ENCODE measurements at places on chromosomes 3 and 15. TPM values are rescaled to one million over a fixed set of nuclear protein-coding genes. Genes with fewer than 3 reads are reported as not detected.

- DNase-seq, result no peak
These were observed 170.4 kb downstream of the KLHL25 start for GRCh38 chr15:85624291-85624801.

LINS1 gene
- 16.1 TPM for total RNA-seq

DNA sequence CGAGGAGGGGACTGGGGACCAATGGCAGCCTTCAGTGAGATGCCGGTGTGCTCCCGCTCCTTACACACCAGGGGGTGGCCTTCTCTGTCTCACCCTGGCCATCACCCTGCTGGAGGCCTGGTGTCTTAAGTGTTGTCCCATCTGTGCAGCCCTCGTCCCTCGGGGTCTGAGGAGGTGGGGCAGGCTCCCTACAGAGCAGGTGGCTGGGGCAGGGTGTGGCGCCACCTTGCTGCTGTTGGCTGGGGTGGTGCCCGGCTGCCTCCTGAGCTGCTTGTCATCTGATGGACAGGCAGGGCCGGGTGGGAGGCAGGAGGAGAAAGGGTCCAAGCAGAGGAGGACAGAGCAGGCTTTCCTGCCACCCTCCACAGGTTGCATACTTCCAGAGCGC is 25.9 kb downstream of the PTPN23 start:
- DNase-seq, result no peak

LSAMP gene
- total RNA-seq, result not detected

GRCh38 chr15:73799466-73799865 is 46.3 kb upstream of the INSYN1 start:
- no peak for DNase-seq

GRCh38 chr15:72313448-72313840 is 6.5 kb downstream of the CELF6 start:
- no peak for DNase-seq

DNA sequence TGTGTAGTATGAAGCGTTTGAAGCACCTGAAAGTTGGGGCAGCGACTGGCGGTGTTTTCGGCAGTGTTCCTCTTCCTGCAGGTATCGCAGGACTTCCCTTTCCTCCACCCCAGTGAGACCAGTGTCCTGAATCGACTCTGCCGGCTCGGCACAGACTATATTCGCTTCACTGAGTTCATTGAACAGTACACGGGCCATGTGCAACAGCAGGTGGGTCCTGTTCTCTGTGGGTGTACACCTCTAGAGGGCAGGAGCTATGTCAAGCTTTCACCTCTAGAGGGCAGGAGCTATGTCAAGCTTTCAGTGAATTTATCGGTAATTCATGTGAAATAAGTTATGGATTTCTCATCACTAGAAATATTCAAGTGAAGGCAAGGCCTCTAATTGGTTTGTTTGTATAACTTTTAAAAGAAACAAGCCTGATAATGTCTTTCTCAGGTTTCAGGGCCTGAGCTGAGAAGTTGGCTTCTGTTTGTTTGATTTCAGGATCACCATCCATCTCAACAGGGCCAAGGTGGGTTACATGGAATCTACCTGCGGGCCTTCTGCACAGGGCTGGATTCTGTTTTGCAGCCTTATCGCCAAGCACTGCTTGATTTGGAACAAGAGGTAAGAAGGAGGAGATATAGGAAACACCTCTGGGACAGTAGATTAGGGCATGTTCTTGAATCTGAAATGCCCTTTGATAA is 5.3 kb downstream of the TUBGCP4 start:
- DNase-seq, result no peak

GRCh38 chr3:176911579-176911978 is 285.7 kb downstream of the TBL1XR1 start:
- DNase-seq, result no peak

DNA sequence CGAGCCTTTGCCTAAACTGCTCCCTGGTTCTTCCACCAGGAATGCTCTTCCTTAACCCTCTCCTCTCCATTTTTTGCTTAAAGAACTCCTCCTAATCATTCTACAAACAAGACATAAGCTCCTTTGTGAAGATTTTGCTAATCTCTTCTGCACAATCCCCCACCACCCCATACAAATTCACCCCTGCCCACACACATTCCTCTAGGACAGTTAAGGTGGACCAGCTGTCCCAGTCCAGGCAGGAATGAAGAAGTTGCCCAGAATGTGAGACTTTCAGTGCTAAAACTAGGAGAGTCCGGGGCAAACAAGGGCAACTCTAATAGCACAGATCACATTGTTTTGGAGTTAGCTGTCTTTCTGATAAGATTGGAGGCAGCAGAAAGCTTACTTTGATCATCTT is 13.9 kb upstream of the FAM174B start:
- no peak for DNase-seq

SLCO2A1 gene
- not detected for total RNA-seq

GRCh38 chr15:45719490-45719889 is 84.7 kb downstream of the SQOR start:
- no peak for DNase-seq

ALPK3 gene
- total RNA-seq, result not detected

MOBP gene
- total RNA-seq, result not detected

ST8SIA2 gene
- total RNA-seq, result not detected

LRRK1 gene
- total RNA-seq, result 9.2 TPM

GRCh38 chr15:97893967-97894366 is 66.5 kb upstream of the ARRDC4 start:
- no peak for DNase-seq

GRCh38 chr3:72678867-72679266 is 169.4 kb downstream of the SHQ1 start:
- peak; percentile 28 for DNase-seq

MELTF gene
- total RNA-seq, result 53.6 TPM

HAUS2 gene
- 25.0 TPM for total RNA-seq

GRCh38 chr3:101203411-101203810 is 117.0 kb downstream of the IMPG2 start:
- no peak for DNase-seq

ARPP19 gene
- total RNA-seq, result 44.3 TPM

DNA sequence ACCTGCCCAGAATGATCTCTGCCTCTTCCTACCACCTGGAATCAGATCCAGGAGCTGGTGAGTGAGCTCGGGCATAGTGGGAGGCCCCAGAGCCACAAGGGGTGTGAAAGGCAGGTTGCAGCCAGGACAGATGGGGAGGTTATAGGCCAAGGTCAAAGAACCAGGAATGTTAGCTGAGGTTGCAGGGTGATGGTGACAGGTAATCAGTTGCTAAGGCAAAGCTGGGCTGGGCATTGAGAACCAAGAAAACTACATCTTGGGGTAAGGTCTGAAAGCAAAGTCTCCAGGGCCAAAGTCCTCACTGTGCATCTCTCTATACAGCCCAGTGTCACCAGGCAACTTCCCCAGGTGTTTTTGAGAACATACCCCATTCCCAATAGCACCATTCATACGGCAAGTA is 38.4 kb upstream of the SLC6A11 start:
- no peak for DNase-seq

- no peak for DNase-seq
These were observed 31.1 kb downstream of the FAH start for GRCh38 chr15:80183886-80184285.

C3orf85 gene
- total RNA-seq, result not detected

- no peak for DNase-seq
These were observed 253.8 kb upstream of the COL8A1 start for GRCh38 chr3:99384596-99384995.

DNA sequence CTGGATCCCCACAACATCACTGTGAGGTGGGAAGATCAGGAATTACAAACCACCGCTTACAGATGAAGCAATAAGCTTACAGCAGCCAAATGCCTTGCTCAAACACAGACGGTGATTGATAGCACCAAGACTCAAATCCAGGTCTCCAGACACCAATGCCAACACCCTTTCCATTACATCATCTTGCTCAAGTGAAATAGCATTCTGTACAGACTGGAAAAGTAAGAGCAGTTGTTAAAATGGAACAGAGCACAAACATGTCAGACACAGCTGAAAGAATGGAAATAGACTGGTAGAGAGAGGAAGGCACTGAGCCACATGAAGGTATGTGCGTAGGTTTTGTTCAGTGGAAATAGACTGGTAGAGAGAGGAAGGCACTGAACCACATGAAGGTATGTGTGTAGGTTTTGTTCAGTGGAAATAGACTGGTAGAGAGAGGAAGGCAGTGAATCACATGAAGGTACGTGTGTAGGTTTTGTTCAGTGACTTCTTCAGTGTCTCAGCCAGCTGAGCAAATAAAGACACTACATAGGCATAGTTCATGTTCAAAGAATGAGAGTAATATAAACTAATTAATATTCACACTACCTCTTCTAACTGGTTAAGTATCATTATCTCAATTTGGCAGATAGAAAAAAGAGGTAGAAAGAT is 15.6 kb downstream of the CLDN1 start:
- no peak for DNase-seq

DNA sequence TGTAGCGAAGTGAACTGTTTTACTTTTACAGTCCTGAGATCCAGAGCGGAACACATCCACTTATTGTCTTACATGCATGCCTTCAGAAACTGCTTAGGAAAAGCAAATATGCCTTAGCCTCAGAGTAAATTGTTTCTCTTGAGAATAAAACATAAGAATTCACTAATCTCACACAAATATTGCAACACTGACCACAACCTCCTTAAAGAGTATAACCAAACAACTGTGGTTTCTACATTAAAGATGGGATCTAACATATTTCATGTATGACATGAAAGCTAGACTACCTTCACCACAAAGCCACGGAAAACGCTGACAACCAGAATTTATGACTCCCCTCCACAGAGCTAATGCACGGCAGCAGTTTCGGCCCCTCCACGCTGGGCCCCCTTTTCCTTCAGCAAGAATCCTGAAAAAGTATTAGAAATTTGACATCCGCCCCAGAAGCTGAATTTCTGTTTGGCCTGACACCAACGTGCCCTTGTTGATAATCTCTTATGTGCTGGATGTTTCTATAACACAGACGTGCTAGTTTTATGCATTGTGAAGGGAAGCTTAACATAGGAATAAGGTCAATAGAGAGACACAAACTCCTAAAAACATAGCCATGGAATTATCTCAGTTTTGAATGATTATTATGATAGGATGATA is 84.6 kb downstream of the GREM1 start:
- DNase-seq, result no peak

DNA sequence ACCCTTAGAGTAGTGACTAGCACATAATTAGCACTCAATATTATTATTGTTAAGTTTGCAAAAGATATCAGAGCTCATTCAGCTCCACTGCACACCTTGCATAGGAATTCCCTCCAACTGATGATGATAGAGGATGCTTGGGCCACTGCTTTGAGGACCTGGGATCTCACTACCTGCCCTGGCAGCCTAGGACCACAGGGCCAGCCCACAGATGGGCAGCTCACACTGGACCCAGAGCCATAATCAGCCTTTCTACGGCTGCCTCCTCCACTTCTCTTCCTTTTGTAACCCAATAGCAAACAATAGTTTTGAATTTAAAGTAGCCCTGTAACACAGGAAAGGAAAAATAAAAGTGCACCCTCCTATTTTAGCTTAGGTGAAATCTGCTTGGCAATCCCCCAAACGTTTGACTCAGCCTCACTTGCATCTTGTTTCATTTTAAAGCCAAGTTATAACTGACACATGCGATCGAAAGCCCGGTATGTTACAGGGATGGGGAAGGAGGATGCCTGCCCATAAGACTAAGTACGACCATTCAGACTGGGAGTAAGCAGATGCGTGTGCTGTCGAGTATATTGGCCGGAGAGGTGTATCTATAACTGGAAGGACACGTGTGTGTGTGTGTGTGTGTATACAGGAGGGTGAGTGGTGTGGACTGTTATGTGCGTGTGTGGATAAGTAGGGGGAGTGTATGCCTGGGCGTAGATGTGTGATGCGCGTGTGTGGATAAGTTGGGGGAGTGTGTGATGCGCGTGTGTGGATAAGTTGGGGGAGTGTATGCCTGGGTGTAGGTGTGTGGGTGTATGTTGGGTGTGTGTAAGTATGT is 65.9 kb downstream of the CPN2 start:
- no peak for DNase-seq

CCR8 gene
- not detected for total RNA-seq

- peak; percentile 44 for DNase-seq
These were observed 190.7 kb upstream of the MCTP2 start for GRCh38 chr15:94040541-94041248.

MNS1 gene
- 1.1 TPM for total RNA-seq

DNA sequence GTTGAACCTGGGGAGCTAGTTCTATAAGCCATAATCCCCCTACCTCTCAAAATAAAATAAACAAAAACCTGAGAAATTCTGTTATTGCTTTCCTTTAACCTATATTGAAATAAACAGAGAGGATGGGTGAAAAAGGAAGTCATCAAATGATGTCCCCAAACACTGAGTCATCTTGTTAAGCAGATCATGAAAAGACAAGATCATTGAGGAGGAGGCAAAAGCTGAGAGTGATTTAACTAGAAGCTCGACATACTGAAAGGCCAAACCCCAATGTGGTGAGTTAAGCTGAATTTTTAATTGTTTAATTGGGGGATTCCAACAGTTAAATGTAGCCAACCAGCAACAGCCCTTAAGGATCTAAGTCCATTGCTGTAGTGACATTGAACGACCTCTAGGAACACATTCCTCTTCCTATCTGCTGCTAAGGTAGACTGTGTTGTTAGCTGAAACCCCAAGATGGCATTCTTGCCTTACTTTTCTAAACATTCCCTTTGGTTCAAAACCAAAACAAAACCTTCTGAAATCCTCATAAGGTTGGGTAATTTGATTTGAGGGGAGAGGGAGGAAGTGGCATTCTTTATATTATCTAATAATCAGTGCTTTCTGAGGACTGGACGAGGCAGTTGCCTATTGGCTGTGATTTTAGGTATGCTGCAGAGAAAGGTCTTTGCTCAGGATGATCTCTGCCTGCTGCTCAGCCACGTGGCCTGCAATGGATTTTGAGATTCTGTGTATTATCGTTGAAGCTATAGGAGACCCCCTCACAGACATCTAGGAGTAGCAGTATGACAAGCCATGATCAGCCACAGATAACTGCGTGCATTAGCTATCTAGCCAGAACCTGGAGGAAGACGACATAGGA is 62.7 kb upstream of the BNIP2 start:
- no peak for DNase-seq

GRCh38 chr3:70312336-70312735 is at the start of gene MDFIC2:
TSS of gene MDFIC2 (minus strand) at chr3:70312638. CDS start at chr3:70311973, 665 bp downstream.
- no peak for DNase-seq

DNA sequence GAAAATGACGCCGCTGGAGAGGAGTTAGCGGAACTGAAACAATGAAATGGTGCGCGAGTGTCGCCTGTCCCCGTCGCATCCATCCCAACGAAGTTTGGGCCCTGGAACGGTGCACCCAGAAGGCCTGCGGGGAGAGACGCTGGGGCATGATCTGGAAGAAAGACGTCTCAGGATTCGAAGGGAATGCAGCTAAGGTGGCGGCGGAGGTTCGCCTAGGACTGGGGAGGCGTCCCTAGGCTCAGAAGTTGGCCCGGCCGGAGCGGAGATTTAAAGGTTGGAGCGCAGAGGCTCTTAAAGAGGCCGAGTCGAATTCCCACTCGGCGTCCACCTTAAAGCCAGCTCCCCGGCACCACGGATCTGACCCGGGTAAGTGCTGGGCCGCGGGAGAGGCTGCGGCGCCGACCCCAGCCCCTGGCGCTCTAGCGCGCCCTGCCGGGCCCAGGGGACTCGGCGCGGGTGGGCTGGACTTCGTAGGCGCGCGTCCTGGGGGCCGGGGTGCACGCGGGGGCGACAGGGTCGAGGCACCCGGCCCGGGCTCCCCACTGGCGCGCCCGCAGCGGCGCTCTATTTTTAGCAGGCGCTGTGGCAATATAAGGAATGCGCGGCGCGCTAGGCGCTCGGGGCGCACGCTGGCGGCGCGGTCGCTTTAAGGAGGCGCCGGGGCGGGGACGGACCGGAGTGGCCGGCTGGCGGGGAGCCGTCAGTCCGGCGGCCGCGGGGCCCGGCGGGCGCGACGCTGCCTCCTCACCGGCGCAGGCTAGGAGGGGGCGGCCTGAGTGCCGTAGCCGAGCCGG is at the start of gene MRAS:
Gene MRAS, plus strand, starts transcription at position 620 of the 794 bp plus-strand sequence. CDS start 24,305 bp downstream, outside the sequence.
- DNase-seq, result peak; percentile 80

All from Caki2 (cell line).